Naive thymus-derived CD4-positive, alpha-beta T cell (primary cell): ENCODE measurements at places on chromosomes 12 and 14. TPM values are rescaled to one million over a fixed set of nuclear protein-coding genes. Genes with fewer than 3 reads are reported as not detected.

DNA sequence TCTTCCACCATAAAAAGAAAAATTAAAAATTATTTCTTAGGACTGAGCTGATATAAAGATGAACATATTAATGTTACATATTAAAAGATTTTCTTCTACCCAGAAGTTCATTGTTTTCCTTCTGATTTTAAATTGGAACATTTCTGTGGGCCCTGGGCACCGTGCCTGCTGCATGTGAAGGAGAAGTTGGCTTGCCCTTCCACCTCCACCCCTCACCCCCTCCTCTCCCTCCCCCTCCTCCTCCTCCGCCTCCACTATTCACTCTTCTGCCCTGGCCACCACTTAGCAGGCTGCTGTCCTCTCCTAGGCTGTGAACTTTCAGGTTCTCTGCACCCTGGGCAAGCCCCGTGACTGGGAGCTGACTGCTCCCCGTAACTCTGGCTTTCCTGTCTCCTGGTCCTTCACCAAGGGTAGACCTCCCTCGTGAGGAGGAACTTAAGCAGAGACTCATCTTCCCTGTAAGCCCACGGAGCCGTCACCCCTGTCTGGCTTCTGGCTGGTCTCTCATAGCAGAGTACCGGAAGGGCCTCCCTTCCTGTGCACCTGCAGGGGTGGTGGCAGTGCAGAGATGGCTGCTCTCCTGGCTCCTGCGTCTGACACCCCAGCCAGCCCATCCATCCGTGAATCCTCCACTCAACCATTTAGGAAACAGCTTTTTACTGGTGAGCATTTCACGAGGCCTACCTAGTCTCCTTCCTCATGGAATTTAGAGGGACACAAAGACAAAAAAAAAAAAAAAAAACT is 12.8 kb downstream of the TUNAR start:
- DNase-seq: no peak
- no peak overlapping the region for H3K27ac ChIP-seq
- no peak overlapping the region for H3K4me3 ChIP-seq
- H3K27me3 ChIP-seq: no peaks in the 10 kb centered on the region
- no peaks in the 10 kb centered on the region for H3K4me1 ChIP-seq

GRCh38 chr12:71009430-71010142 is 89.0 kb upstream of the PTPRR start:
- H3K27ac ChIP-seq: no peak overlapping the region
- H3K27me3 ChIP-seq: no peaks in the 10 kb centered on the region
- no peak overlapping the region for H3K4me3 ChIP-seq
- no peak for DNase-seq

DNA sequence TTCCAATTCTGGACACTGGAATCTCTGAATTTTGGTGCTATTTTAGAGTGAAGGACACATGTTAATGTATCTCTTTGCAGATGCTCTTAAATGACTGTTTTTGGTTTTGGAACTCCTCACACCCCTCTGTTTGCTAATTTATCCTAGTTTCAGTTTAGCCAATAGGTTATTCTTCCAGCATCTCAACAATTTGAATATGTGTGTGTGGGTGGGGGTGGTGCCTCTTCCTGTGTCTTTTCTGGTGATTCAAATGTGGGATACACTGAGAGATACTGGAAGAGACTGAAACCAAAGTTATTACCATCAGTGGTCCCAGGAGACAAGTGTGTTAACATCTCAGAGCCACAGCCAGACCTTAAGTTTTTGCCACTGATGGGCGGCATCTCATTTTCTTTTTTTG is 1317.4 kb upstream of the TMEM132C start:
- no peak overlapping the region for H3K4me3 ChIP-seq
- H3K27ac ChIP-seq: no peak overlapping the region
- no peaks in the 10 kb centered on the region for H3K36me3 ChIP-seq
- H3K27me3 ChIP-seq: no peaks in the 10 kb centered on the region
- no peaks in the 10 kb centered on the region for H3K4me1 ChIP-seq
- DNase-seq: no peak

DNA sequence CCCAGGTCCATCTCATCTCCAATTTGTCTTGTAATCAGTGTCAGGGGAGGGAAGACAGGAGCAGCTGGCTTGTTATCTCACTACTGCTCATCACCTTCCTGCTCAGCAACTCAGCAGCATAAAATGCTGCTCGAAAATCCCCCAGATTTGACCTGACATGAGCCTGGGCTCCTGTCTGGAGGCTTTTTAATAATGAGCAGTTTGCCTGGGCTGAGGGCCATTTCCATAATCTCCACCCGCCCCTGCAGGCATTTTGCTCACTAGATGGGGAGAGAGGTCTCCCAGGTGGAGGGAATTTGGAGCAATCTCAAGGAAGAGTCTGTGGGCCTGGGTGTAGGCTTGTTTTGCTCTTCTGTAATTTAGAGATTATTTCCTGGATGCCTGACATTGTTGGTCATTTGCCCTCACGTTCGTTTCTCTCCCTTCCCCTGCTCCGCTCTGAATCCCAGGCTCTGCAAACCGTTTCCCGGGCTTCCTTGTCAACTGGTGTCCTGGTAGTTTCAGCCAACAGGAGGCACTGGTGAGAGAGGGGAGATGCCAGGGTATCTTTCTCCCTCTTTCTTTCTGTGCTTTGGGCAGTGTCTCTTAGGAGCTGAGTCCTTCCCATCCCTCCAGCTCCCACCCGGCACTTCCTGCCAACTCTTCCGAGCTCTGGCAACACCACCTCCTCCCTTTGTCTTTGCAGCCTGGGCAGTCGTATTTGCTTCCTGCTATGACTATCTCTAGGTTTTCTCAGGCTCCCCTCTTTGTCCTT is 299.2 kb downstream of the GLT1D1 start:
- no peak overlapping the region for H3K4me3 ChIP-seq
- DNase-seq: no peak
- no peaks in the 10 kb centered on the region for H3K27me3 ChIP-seq
- no peak overlapping the region for H3K27ac ChIP-seq

Gene ZCRB1
- total RNA-seq: 46.0 and 47.5 TPM in 2 replicates

Gene NID2
- total RNA-seq: 0.59 and 0.94 TPM in 2 replicates

Gene SYCP3
- total RNA-seq: 0.71 TPM
